ENCODE measurements at places on chromosomes 1 and 21.

DNA sequence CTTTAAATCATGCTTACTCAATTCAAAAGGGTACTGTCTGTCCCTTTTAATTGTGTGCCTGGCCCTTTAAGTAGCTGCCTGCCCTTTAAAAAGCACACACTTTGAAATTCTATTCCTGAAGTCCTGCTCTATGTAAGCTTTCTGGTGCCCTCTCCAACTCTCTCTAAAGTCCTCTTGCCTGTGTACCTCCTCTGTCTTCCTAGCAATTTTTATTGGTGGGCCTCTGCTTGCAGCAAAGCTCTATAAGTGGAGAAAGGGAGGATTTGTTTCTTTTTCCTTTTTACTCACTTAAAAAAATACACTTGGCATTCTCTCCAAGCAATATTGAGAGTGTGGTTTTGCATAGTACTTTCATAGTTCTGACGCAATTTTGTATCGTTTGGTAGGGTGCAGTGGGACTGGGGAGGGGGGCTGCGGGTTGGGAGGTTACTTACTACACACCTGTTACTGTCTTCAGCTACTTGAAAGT is 135.4 kb downstream of the LMO4 start:
- no peak for DNase-seq

DNA sequence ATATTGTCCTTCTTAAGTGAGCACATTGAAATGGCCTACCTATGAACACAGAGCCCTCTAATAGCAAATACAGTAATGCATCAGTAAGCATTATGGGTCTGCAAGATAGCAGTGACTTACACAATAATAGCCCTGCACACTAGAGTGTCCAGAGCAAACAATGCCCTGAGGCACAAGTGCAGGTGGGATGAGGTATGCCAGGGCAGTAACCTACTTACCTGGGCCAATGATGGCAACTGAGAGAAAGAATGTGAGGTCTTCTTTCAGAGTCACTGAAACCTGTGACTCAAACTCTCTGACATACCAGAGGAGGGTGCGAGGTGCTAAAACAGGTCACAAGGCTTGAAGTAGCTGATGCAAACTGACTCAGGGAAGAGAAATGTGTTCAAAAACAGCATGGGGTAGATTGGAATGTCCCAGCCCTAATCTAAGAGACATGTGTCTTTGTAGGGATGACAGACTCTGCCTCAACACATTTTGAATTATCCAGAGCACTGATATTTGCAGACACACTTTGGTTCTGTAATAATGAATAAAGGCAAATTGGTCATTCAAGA is 168.5 kb upstream of the RUNX1 start:
- DNase-seq, result no peak

DNA sequence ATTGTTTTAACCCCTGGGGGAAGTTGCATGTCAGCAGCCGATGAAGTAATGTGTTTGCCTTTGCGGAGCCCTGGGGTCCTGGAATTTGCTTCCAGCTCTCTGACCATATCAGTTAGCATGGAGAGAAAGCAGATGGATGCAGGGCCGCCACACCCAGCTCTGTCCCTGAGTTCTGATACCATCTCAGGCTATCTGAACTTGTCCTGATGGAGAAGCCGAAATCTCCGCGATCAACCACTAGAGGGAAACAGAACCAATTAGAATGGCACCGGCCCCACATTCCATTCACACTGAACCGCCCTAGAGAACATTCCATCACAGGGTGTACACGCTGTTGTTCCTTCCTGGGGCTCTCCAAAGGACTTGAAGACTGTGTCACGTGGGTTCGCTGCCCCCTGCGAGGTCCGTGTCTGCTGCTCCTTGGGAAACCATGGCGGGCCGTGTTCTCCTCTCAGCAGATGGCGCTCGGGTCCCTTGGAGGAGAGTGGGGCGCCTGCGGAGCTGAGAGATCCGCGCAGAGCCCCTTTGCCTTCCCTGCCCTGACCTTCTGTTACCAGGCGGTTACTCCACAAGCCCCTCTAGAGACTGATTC is 75.4 kb downstream of the ABCA4 start:
- DNase-seq, result peak; percentile 92

DNA sequence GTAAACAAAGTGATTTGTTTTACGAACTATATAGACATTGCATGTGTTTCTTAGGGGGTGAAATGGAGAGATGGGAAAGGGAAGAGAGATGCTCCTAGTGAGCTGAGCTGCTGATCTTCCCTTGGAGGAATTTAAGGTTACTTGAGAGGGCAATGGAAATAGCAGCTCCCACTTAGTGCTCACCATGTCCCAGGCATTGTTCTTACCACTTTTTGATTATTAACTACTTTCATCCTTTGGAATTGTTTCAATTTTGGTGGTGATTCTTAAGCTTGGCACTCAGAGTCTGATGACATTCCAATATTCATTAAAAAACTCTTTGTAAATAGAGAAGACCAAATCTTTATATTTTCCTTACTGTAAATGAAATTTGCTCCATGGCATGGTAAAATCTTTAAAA is 124.9 kb downstream of the ITSN1 start:
- DNase-seq, result no peak

DNA sequence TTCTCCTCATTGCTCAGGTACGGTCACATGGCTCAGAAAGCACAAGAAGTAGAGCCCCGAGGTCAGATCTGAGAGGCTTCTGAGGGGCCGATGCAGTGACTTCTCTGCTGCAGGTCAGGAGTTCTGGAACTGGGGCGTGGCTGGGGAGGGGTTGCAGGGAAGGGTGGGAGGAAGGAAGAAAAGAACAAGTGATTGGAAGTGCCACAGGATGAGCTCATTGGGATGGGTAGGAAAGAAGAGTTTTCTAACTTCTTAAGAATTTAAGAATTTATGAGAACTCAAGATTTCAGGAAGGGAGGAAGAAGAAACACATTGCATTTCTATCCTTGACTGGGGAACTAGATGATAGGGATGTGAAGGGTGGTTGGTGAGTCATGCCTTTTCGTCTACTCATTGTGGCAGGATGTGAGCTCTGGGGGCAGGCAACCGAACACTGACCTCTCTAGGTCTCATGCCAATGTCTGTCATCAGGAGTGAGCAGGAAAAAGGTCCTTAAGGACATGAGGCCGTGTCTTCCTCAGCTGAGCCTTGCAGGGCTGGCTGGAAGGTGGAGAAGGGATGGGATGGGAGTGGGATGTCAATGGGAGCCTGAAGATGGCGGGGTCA is 497 bp downstream of the FCRLB start:
- DNase-seq, result no peak

DNA sequence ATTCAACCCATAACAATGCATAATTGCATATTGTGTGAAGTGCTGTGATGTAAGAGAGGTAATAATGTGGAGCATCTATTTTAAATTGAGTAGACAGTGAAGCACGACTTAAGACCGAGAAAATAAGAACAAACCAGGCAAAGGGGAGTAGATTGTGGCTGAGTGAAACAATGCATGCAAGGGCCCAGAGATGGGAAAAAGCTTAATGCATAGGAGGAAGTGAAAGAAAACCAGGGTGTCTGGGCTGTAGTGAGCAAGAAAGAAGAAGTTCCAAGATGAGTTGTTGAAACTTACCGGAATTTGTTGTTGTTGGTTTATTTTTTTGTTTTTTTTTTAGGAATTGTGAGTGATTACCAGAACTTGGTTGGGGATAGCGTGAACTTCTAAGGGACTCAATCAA is 104.7 kb downstream of the SNX7 start:
- no peak for DNase-seq

DNA sequence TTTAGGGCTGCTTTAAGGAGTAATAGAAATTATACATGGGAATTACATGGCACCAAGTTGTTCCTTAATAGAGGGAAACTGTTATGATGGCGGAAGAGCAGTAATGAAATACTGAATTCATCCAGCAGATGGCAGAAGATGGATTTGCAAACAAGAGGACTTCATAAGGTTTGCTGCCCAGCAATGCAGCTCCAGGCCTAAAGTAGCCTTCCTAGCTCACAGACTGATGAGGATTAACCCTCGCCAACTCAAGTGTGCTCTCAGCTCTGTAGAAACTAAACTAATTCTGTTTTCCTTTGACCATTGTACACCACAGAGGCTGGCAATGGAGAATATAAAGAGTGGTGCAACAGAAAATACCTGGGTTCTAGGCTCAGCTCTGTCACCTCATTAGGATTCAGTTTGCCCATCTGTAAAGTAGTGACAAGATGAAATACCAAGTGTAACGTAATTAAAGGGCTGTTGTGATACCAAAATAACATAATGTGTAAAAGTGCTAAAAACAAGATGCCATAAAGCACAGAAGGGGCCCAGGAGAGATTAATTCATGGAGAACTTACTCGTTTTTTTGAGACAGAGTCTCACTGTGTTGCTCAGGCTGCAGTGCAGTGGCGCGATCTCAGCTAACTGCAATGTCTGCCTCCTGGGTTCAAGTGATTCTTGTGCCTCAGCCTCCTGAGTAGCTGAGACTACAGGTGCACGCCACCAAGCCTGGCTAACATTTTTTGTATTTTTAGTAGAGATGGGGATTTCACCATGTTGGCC is 102.4 kb upstream of the SERBP1 start:
- DNase-seq, result no peak

DNA sequence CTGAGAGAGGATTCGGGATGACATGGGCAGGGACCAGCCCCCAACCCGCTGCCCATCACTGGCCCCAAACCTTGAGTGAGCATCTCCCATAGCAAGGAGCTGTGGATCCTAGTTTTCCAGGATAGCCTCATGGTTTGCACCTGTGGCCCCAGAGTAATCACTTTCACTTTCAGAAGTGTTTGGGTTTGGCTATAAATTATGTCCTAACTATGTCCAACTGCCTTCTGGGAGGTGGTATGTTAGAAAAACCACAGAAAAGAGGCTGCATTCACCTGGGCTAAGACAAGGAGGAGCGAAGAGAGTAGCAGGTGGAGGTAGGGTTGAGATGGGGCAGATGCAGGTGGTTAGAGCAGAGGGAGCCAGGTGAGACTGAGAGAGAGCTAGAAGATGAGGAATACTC is 19.4 kb upstream of the CLIC6 start:
- DNase-seq, result no peak

- no peak for DNase-seq
Observed at GRCh38 chr1:67680486-67680885, 4.5 kb upstream of the GADD45A start.

DNA sequence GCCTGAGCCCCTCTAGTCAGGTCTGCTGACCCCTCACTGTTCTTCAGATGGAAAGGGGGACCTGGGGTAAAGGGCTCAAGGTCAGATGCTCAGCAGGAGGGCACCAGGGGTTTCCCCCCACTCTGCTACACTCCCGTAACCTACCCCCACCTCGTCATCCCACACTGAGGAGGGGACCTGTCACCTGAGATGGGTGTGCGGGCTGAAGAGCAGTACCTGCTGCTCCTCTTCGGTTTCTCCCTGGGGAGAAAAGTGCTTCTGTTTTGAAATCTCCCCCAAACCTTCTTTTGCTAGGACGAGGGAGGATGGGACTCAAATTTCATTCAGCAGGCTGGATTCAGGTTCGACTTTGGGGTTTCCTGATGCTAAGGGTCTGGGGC is 65.2 kb downstream of the SYT2 start:
- no peak for DNase-seq

GRCh38 chr21:28324690-28325089 is 668.0 kb downstream of the LTN1 start:
- DNase-seq, result no peak

- no peak for DNase-seq
Observed at GRCh38 chr1:40130892-40131291, 30.3 kb upstream of the RLF start.

DNA sequence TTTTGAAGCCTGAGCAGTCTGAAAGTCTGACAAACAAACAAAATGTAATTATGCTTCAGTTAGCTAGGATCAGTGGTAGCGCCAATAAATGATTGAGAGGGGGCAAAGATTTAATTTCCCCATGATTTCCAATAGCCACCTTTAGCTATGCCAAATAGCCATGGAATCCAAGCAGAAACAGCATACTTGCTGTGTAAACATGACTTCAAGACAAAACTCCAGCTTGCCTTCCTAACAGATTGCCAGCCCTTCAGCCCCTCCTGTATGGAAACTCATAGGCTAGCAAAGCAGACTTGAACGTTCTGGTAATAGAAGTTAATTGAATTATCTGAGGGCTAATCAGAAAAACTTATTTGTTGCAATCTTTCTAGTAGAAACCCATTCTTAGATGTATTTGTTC is 25.6 kb upstream of the SLC30A1 start:
- DNase-seq, result no peak

DNA sequence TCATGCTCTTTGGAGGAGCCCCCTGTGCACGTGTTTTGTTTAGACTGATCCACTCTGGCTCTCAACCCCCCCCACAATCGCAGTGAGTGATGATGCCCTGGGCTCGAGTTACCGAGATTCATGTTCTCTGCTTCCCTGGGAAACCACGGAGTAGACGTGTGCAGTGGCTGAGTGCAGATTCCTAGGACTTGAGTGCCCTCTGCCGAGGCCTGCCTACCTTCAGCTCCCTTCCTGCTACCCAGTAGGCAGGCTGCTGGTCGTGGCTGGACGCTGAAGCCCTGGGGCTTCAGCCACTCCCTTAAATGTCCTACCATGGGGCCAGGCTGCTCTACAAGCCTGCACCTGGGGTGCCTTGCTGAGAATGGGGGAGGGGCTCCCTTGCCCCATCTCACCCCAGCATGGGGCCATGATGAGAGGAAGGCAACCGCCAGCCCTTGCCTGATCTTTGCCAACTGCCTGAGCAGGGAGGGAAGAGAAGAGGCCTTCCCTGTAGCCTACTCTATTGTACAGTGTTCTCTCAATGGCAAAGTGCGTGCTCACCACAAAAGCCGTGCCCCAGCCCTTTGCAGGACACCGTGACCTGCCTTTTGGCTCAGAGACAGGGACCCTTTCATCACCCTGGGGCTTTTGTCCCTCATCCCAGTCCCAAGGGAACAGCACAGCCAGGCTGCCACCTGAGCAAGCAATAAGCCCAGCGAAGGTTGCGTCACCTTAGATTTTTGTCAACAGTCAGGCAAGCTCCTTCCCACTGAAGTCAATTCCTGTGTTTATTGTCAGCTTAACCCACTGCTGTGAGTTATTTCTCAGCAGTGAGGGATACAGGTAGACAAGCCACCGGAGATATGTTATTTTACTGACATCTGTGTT is 4.1 kb upstream of the GRIK3 start:
- DNase-seq, result no peak

- DNase-seq, result no peak
Observed at GRCh38 chr1:184826001-184826400, 71.3 kb upstream of the EDEM3 start.

- peak; percentile 81 for DNase-seq
Observed at GRCh38 chr1:59146651-59147358, 150.1 kb upstream of the FGGY start.

GRCh38 chr21:28336314-28336713 is 656.4 kb downstream of the LTN1 start:
- DNase-seq, result no peak

DNA sequence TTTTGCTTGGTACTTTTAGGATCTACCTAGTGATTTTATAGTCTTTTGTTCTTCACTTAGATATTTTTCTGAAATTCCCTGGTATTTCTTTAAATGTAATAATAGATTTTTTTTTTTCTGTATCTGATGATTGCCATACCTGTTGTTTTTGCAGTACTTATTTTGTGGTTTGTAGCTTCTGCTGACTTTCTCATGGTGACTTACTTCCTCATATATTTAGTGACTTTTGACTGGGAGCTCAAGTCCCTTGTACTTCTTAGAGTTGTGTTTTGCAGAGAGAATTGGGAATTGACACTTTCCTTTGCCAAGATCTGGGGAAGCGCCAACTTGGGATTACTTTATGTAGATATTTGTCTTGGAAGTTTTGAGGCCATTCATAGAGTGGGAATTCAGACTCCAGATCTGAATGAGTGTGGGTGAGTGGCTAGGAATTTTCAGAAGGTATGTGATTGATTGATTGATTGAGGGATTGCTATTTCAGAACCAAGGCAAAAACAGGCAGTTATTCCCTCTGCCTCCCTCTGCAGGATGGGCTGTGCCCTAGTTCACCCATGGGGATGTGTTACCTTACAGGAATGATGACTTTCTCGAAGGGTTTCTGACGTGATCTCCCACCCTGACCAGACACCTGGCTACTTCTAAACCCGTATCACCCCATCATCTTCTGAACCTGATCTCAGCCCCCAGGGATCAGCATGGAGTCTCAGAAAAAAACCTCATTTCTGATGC is 219.5 kb downstream of the URB2 start:
- DNase-seq, result no peak

All from sciatic nerve (tissue), 2 donors.